Stimulated activated CD4-positive, alpha-beta T cell treated with anti-CD3 and anti-CD28 coated beads, Interleukin-15, amount 100 ng/mL, for 1 hour (primary cell): ENCODE measurements at places on chromosomes 11 and 22.

DNA sequence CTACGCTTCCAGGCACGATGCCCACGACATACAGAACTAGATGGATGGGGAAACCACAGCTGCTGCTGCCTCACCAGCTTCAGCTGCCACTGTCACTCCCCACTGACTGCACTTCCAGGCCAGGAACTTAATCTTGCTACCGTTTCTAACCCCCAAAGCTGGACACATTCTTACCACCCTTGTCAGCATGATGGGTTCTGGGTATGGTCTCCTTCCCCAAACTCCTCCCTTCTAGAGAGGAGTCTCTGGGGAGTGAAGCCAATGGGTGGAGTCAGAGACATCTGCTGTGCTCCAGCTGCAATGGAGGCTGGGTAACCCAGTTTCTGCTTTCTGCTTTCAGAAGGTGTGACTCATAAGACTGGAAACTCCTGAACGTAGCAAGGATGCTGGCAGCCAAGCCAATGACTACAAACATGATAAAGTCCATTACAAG, 87.0 kb upstream of the THY1 start:
- no peak for DNase-seq

GRCh38 chr11:46064221-46064620, 57.0 kb downstream of the PHF21A start:
- DNase-seq, result no peak

- DNase-seq, result no peak
Measured at GRCh38 chr11:100445231-100445735, 241.8 kb upstream of the ARHGAP42 start.

- no peak for DNase-seq
Measured at GRCh38 chr11:69200331-69201065, 44.8 kb downstream of the SMIM38 start.

DNA sequence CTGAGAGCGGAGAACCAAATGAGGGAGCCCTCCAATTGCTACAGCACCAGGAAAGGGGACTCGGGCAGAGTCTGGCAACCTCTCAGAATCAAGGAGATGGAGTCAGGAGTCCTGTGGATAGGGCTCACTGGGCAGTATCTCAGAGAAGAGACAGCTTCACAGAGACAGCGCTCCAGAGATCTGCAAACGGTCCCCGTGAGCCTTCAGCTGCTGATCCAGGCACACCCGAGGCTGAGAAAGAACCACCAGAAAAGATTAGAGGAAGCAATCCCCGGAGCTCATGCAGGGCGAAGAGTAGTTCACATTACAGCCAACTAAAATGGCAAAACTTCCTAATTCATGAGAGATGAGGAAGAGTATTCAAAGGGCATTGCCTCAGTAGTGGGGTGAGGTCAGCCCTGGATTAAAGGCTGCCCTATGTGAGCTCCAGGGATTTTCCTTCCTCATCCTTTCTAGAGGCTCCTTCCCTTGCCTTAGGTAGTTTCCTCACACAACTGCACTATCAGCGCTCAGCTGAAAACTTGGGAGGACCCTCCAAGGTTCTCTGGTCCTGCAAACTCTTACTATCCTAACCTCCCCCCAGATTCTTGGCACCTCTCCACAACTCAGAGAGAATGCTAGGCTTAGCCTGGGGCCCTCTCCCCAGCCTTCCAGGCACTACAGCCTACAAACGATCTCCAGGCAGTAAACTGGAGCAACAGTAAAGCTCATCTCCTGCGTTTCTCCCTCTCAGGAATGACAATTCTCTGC, 23.7 kb downstream of the SCN4B start:
- DNase-seq, result no peak

- no peak for DNase-seq
Measured at GRCh38 chr11:71442880-71443279, 5.3 kb downstream of the DHCR7 start.

DNA sequence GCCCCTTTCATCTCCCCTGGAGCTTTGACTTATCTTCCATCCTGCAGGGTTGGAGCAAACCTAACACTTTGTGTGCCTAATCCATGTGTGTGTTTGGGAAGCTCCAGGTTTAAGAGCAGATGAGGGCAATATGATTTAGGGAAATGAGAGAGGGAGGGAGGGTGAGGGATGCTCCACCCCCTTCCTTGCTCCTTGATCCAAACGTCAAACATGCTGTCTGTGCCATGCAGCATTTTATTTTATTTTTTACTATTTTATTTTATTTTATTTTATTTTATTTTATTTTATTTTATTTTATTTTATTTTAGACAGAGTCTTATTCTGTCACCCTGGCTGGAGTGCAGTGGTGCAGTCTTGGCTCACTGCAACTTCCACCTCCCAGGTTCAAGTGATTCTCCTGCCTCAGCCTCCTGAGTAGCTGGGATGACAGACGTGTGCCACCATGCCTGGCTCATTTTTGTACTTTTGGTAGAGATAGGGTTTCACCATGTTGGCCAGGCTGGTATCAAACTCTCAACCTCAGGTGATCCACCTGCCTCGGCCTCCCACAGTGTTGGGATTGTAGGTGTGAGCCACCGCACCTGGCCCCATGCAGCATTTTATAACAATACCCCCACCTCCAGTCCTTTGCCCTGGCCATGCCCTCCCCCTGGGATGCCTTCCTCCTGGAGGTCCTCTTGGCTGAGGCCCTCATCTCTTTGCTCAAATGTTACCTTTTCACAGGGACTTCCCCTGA, 52.6 kb upstream of the CRYBB3 start:
- no peak for DNase-seq

DNA sequence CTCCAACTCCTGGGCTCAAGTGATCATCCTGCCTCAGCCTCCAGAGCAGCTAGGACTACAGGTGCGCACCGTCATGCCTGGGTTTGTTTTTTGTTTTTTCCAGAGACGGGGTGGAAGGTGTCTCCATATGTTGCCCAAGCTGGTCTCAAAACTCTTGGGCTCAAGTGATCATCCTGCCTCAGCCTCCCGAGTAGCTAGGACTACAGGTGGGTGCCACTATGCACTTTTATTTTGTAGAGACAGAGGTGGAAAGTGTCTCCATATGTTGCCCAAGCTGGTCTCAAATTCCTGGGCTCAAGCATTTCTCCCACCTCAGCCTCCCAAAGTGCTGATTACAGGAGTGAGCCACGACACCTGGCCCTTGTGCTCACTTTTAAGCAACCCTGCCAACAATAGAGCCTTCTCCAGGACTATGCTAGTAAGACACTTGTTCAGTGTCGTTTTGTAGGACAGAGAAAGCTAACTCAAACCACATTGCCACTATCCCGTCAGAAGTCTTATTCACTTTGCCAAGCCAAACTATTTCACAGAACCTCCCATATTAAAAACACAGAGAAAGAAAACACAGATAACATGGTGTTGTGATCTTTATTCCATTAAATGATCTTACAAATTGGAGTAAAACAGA, 9.4 kb upstream of the PLAAT3 start:
- DNase-seq, result no peak

DNA sequence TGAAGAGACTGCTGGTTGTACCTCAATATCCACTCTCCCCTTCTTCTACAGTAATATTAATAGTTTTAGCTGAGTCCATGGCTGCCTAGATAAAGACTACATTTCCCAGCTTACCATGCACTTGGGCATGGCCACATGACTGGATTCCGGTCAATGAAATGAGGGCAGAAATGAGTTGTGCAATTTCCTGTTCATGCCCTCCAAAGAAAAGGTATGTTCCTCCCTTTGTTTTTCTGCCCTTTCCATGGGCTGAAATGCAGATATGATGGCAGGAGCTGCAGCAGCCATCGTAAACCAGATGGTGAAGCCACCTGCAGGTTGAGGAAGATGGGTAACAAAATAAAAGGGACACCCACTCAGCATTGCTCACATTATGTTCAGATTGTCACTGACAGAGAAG, 15.3 kb upstream of the ELFN2 start:
- no peak for DNase-seq

GRCh38 chr11:78643676-78644056, 69.0 kb upstream of the NARS2 start:
- no peak for DNase-seq

- no peak for DNase-seq
Measured at GRCh38 chr22:20491346-20491745, 4.2 kb downstream of the KLHL22 start.
